Temporal lobe (tissue), 4 donors: ENCODE measurements at places on chromosomes 13 and 19. TPM values are rescaled to one million over a fixed set of nuclear protein-coding genes. Genes with fewer than 3 reads are reported as not detected.

WDR88 gene
- not detected for total RNA-seq

ICAM4 gene
- under 0.01 TPM for total RNA-seq

TLE2 gene
- 8.6 TPM for total RNA-seq

PSG6 gene
- total RNA-seq = not detected

RASIP1 gene
- total RNA-seq = 3.9 TPM

EFNB2 gene
- 73.0 TPM for total RNA-seq

FARSA gene
- 53.1 TPM for total RNA-seq

MAP4K1 gene
- total RNA-seq = 0.49 TPM

TMPRSS9 gene
- total RNA-seq = 0.25 TPM

GRK1 gene
- total RNA-seq = 1.2 TPM

DMKN gene
- total RNA-seq = 0.49 TPM

COPE gene
- 65.2 TPM for total RNA-seq

KIR2DL4 gene
- total RNA-seq = not detected

SULT2B1 gene
- total RNA-seq = not detected

LILRB5 gene
- 0.25 TPM for total RNA-seq

TJP3 gene
- under 0.01 TPM for total RNA-seq

DNAAF3 gene
- 0.49 TPM for total RNA-seq

CBLC gene
- total RNA-seq = not detected

ZNRF4 gene
- total RNA-seq = not detected

SIGLECL1 gene
- not detected for total RNA-seq

ZNF98 gene
- 0.98 TPM for total RNA-seq

TMEM255B gene
- total RNA-seq = under 0.01 TPM

THSD8 gene
- total RNA-seq = 0.25 TPM

TNNT1 gene
- 0.49 TPM for total RNA-seq

FREM2 gene
- 2.5 TPM for total RNA-seq

ALOX5AP gene
- 0.74 TPM for total RNA-seq

CALR3 gene
- total RNA-seq = not detected
